Spinal cord (tissue), 10 donors: ENCODE measurements at places on chromosomes 2 and 18. TPM values are rescaled to one million over a fixed set of nuclear protein-coding genes. Genes with fewer than 3 reads are reported as not detected.

The IGFBP5 gene
- 292 TPM for total RNA-seq

The WNT10A gene
- total RNA-seq = not detected

The INO80D gene
- 24.3 TPM for total RNA-seq

The EVA1A gene
- 2.2 TPM for total RNA-seq
